Endodermal cell (in vitro differentiated cells): ENCODE measurements at places on chromosomes 5 and 9.

DNA sequence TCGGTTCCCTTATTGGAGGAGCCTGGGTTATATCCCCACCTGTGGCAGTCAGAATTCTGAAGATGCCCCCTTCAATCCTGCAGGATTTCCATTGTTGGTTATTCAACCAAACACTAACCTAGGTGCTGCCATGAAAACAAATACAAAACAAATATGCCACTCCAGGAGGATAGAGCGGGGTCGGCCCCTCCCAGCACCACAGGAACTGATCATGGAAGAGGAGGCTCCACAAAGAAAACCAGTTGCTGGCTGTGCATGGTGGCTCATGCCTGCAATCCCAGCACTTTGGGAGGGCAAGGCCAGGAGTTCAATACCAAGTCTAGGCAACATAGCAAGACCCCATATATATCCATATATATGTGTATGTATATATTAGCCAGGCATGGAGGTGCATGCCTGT lies 13.2 kb upstream of the ADGRD2 start:
- H3K27ac ChIP-seq: no peak overlapping the region
- H3K4me3 ChIP-seq: no peak overlapping the region
- DNase-seq: no peak
- no peaks in the 10 kb centered on the region for H3K4me1 ChIP-seq
- no peaks in the 10 kb centered on the region for H3K36me3 ChIP-seq

GRCh38 chr5:134111741-134112647 lies 2.5 kb upstream of the TCF7 start:
- H3K4me1 ChIP-seq: peaks cover 3% of the 10 kb centered on the region
- DNase-seq: no peak
- no peaks in the 10 kb centered on the region for H3K27me3 ChIP-seq
- no peak overlapping the region for H3K4me3 ChIP-seq
- no peak overlapping the region for H3K27ac ChIP-seq

DNA sequence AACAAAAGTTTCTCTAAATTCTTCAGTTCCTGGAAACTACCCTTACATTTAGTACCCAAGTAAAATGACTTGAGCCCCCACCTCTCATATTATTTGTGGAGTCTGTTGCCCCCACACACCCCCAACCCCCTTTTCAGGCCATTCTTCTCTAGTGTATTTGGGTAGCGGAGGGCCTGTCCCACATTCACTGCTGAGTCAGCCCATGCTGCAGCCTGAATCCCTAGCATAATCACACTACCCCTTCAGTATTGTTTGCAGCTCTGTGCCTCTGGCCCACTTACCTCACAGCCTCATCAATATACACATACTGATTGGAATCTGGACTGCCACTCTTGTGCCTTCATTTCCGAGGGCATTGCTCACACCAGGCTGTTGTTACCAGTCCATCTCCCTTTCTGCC lies 26.8 kb downstream of the RGS7BP start:
- no peaks in the 10 kb centered on the region for H3K4me1 ChIP-seq
- H3K4me3 ChIP-seq: no peak overlapping the region
- no peak overlapping the region for H3K27ac ChIP-seq
- no peaks in the 10 kb centered on the region for H3K36me3 ChIP-seq
- no peaks in the 10 kb centered on the region for H3K27me3 ChIP-seq
- DNase-seq: no peak

DNA sequence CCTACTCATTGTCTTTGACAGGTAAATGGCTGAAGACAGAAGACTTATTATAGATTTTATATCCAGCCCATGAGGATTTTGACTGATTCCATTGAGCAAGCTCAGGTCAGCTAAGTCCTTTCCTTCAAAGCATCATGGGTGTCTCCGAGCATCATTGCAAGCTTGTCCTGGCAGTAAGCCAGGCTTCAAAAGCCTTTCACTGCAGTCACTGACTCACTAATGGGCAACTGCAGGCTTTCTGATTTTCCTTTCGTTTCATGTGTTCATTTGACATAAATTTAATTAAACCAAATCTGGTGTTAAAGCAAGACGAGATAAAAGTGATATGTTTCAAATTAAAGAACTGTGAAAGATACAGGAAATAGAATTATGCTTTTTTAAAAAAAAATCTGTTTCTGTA lies 426.2 kb downstream of the ANXA1 start:
- no peaks in the 10 kb centered on the region for H3K4me1 ChIP-seq
- DNase-seq: no peak
- no peaks in the 10 kb centered on the region for H3K36me3 ChIP-seq
- no peak overlapping the region for H3K27ac ChIP-seq
- H3K4me3 ChIP-seq: no peak overlapping the region
- H3K27me3 ChIP-seq: no peaks in the 10 kb centered on the region

DNA sequence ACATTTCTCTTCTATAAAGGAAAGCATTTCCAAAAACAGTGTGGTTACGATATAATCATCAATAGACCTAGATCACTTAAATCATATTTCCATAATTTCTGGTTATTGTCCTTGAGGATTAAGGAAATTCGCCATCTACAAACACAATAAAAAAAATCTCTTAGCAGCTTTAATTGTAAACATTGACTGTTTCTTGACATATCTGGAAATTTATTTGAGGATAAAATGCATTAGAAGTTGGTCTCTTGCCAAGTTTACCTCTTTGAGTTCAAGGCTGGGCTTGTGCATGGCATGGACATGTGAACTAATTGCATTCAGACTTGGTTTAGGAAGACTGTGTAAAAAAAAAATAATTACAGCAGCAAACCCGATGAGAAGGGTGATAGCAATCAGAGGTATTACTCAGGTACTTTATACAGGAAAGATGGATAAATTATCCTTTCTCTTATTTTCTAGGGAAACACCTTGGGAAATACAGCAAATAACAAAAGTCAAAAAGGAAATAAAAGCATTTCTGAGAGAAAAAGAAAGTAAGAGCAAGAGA lies 237.9 kb downstream of the SLF1 start:
- no peak overlapping the region for H3K27ac ChIP-seq
- H3K36me3 ChIP-seq: no peaks in the 10 kb centered on the region
- no peak for DNase-seq

DNA sequence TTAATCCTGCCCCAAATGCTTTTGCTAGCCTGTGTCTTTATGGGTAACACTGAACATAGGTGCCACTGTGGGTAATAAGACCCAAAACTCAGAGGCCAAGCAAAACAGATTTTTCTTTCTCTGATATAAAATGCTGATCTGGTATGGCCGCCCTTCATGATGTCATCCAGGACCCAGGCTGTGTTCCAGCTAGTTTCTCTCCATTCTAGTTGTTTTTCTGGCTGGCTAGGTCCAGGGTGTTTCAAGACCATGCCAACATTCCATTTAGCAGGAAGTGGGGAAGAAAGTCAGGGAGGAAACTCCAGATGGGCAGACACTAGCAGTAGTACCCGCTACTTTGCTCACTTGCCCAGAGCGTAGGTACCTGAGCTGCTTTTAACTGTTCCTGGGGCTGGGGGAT lies 183.9 kb upstream of the OTULINL start:
- no peak overlapping the region for H3K4me3 ChIP-seq
- no peaks in the 10 kb centered on the region for H3K27me3 ChIP-seq
- peaks cover 64% of the 10 kb centered on the region for H3K36me3 ChIP-seq

DNA sequence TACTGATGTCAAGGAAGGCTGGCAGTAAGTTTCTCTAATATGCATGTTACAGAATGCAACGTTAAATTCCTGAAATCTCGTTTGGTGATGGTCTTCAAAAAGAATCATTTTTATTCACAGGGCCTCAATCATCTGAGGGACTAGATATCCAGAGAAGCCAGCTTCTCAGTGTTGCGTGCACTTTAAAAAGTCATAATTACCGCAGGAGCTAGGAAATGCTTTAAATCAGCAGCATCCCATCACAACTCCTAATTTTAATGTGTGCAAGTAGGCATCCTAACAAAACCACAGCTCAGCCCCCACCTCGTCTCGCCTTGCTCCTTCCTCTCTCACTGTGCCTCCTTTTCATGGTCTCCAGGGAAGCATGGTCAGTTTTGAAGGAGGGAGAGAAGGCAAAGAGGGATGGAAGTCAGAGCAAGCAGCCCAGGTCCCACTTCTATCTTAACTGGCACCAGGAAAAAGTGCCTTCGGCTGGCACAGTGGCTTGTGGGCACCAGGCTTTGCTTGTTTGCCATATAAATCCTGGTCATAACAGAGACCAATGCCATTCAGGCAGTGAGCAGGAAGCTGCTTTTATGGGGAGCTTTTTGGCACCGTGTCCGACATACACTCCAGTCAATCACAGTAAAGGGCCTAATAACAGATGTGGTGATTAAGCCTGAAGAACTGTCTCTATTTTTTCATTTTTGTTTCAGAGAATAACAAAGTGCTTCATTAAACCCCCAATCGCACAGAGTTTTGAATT lies 21.4 kb downstream of the MEGF10 start:
- no peak overlapping the region for H3K4me3 ChIP-seq
- H3K27ac ChIP-seq: no peak overlapping the region
- H3K27me3 ChIP-seq: no peaks in the 10 kb centered on the region
- H3K4me1 ChIP-seq: peaks cover 14% of the 10 kb centered on the region
- DNase-seq: no peak

- no peak overlapping the region for H3K27ac ChIP-seq
- H3K4me1 ChIP-seq: peaks cover 3% of the 10 kb centered on the region
- peak; percentile 62 for DNase-seq
Measured at GRCh38 chr9:114718801-114719221, 36.8 kb upstream of the TEX48 start.

GRCh38 chr5:138455232-138455930 lies 9.9 kb upstream of the EGR1 start:
- H3K36me3 ChIP-seq: no peaks in the 10 kb centered on the region
- H3K27me3 ChIP-seq: no peaks in the 10 kb centered on the region
- H3K27ac ChIP-seq: no peak overlapping the region
- no peaks in the 10 kb centered on the region for H3K4me1 ChIP-seq

GRCh38 chr5:34684281-34684979 lies 28.3 kb downstream of the RAI14 start:
- H3K36me3 ChIP-seq: peaks cover 21% of the 10 kb centered on the region
- no peak overlapping the region for H3K4me3 ChIP-seq
- H3K27ac ChIP-seq: peak overlapping the region; percentile 95

- no peaks in the 10 kb centered on the region for H3K4me1 ChIP-seq
- no peaks in the 10 kb centered on the region for H3K36me3 ChIP-seq
Measured at GRCh38 chr9:122227575-122227900, 1.2 kb downstream of the LHX6 start.

DNA sequence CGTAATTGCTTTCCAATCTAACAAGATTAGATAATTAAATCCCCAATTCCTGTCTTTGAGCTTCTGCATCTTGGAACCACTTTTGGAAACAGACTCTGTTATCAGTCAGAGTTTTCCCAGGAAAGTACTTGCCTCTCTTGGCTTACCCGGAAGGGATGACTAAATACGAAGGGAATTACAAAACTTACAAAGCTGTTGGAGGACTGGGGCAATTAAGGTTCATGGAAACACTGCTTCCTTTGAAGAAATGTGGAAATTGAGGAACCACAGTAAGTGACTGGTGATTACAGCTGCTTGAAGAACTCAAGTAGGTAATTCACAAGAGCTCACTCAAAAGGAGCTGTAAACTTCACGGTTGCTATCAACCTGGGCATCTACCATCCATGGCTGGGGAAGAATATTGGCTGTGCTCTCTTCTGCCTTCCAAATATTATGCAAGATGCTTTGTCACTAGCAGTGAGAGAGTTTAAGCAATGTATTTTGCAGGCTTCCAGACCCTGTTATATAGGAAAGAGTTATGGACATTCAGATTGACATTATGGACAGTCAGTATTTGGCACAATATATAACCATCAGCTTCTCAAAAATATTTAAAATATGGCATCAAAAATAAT lies 104.6 kb upstream of the MAN2A1 start:
- peaks cover 8% of the 10 kb centered on the region for H3K27me3 ChIP-seq
- no peaks in the 10 kb centered on the region for H3K4me1 ChIP-seq
- no peaks in the 10 kb centered on the region for H3K36me3 ChIP-seq
- H3K27ac ChIP-seq: no peak overlapping the region
- H3K4me3 ChIP-seq: no peak overlapping the region

DNA sequence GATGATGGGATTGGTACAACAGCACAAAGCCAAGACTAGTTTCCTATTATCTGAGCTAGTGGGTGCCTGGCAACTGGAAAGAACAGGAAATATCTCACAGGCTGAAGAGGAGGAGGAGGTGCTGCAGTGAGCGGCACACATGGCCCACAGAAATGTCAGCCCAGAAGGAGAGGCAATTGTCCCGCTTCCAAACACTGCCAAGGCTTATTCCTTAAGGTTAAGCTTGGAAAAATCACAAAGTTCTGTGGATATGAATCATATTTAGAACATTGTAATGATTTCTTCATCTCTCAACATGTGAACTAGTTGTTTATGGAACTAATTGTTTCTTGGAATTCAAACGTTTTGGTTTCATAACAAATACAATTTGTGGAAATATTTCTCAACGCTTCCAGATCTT lies 1019.5 kb upstream of the SEMA6A start:
- no peak overlapping the region for H3K27ac ChIP-seq
- H3K4me3 ChIP-seq: no peak overlapping the region
- H3K4me1 ChIP-seq: no peaks in the 10 kb centered on the region
- H3K36me3 ChIP-seq: no peaks in the 10 kb centered on the region

DNA sequence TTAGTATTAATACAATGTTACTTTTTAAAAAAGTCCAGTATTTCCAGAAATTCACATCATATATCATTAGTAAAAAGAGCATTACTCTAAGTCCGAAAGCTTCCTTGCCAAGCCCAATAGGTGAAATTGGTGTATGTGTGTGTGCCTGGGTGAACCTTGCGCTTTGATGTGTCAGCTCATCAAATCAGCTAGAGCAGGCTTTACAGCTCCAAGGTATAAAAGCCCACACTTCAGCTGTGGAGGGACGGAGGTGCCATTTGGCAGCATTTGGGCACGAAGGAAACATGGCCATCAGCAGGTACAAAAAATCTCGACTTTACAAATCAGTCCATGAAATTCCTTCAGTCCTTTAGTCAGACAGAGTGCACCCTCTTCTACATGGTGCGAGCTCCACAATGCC lies 76.5 kb upstream of the IL7R start:
- no peak overlapping the region for H3K27ac ChIP-seq
- DNase-seq: no peak
- no peak overlapping the region for H3K4me3 ChIP-seq

DNA sequence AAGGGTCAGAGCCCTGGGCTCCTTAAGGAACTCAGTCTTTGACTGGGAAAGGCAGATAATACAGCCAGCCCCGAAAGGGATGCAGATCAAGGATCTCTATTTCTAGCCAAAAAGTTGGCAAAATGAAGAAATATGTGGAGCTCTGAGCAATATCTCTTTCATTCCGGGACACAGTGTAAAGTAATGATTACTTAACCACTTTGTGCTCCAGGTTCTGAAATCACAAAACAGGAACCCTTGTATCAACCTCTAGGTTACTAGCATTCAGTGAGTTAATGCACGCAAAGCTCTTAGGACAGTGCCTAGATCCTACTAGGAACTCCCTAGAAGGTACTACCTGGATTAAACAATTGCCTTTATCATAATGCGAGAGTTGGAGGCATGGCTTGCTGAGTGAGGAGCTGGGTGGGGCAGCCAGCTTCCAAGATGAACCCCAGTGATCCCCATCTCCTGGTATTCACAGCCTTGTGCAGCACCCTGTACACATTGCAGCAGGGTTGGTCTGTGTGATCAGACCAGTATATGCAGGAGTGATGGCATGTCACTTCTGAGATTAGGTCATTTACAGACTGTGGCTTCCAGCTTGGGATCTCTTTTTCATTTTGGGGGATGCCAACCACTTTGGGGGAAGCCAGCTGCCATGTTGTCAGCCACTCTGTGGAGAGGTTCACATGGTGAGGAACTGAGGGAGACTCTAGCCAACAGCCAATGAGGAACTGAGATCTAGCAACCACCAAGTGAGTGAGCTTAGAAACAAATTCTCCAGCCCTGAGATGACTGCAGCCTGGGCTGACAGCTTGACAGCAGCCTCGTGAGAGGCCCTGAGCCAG lies 103.1 kb upstream of the SLC44A1 start:
- peaks cover 22% of the 10 kb centered on the region for H3K4me1 ChIP-seq
- H3K27me3 ChIP-seq: no peaks in the 10 kb centered on the region
- DNase-seq: no peak
- H3K36me3 ChIP-seq: no peaks in the 10 kb centered on the region
- no peak overlapping the region for H3K27ac ChIP-seq
